ENCODE measurements at places on chromosomes 1 and 21.

- DNase-seq, result no peak
Observed at GRCh38 chr1:211843507-211844298, 13.1 kb upstream of the LPGAT1 start.

DNA sequence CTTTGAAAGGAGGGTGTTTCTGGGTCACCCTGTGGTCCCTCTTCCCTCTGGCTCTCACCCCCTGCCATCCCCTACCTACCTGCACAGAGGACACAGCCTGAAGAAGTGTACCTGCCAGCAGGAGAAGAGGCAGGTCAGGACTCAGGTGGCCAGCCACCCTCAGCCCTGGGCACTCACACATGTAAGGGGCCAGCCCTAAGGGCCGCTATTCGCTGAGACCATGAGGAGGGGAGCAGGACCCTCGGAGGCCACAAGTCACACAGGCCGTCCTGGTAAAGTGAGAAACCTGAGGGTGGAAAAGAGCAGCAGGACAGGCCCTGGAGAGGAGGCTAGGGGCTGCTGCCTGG is 1.2 kb downstream of the ZNF692 start:
- no peak for DNase-seq

GRCh38 chr1:182143825-182144645 is 82.5 kb upstream of the ZNF648 start:
- no peak for DNase-seq

- no peak for DNase-seq
Observed at GRCh38 chr21:46160657-46160906, 5.2 kb upstream of the FTCD start.

- peak; percentile 66 for DNase-seq
Observed at GRCh38 chr1:6475381-6476133, 9.6 kb upstream of the TNFRSF25 start.

- DNase-seq, result no peak
Observed at GRCh38 chr1:114063544-114063943, 84.3 kb downstream of the OLFML3 start.

GRCh38 chr1:233144434-233144833 is 151.1 kb downstream of the PCNX2 start:
- DNase-seq, result no peak

- no peak for DNase-seq
Observed at GRCh38 chr1:40313958-40314720, 2.9 kb downstream of the COL9A2 start.

GRCh38 chr1:165856021-165856420 is 28.6 kb downstream of the UCK2 start:
- DNase-seq, result no peak
